Stimulated activated CD8-positive, alpha-beta memory T cell treated with anti-CD3 and anti-CD28 coated beads, Interleukin-4, amount 100 ng/mL, for 1 hour (primary cell): ENCODE measurements at places on chromosomes 3 and 15.

DNA sequence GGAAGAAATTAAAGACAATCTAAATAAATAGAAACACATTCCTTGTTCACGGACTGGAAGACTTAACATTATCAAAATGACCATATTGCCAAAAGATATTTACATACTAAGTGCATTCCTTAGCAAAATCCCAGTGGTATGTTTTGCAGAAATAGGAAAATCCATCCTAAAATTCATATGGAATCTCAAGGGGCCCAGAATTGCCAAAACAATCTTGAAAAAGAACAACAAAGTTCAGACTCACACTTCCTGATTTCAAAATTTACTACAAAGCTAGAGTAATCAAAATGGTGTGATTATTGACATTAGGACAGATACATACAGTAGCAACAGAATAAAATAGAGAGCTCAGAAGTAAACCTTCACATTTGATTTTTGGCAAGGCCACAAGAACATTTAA, 515.5 kb downstream of the OCA2 start:
- DNase-seq: no peak

GRCh38 chr3:172581757-172582166, 58.5 kb upstream of the TNFSF10 start:
- DNase-seq: no peak

DNA sequence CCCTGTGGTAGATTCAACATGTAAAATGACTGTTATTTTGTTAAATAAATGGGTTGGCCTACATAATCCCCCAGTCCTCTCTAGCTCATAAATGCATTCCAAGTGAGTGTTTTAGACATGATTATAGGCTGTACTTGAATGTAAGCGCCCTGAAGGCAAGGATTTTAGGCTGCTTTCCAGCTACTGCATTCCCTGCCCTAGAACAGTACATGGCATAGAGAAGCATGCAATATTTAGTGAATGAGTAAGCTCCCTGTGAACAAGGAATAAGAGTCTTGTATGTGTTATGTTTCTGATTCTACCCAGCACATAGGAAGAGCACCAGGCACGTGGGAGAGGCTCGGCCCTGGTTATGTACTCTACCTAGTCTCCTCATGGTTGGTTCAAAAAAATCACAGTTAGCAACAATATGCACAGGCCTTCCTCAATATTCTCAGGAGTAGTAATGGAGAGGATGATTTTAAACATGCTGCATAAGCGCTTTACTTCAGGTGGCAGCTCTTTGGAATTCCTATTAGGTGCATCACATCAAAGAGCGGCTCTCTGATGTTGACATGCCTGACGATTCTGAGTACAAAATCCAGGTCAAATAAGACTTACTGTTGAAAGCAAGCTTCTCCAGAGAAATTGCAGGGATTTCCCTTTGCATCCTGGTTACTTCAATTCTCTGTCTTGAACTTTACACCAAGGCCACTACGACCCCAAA, 456.6 kb downstream of the MAGI1 start:
- no peak for DNase-seq

GRCh38 chr3:38311476-38311875, 29.4 kb downstream of the SLC22A14 start:
- no peak for DNase-seq

- DNase-seq: no peak
These were observed 13.9 kb downstream of the MAPKAPK3 start for GRCh38 chr3:50630877-50631276.

DNA sequence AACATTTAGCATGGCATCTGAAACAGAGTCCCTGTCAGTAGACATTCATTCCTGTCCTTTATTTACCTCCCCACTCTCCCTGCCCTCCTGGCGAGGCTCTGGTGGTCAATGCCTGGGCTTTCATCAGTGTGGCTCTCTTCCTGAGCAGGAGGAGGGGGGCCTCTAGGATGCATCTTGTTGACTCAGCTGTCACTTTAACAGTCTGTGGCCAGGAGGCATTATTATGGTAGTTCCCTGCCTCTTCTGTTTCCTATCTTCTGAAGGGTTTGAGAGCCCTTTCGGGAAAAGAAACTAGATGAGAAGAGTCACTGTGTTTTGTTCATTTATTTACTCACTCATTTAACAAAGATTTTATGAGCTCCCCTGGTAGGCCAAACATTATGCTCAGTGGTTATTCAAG, 2.4 kb upstream of the PPP1R14D start:
- DNase-seq: no peak

DNA sequence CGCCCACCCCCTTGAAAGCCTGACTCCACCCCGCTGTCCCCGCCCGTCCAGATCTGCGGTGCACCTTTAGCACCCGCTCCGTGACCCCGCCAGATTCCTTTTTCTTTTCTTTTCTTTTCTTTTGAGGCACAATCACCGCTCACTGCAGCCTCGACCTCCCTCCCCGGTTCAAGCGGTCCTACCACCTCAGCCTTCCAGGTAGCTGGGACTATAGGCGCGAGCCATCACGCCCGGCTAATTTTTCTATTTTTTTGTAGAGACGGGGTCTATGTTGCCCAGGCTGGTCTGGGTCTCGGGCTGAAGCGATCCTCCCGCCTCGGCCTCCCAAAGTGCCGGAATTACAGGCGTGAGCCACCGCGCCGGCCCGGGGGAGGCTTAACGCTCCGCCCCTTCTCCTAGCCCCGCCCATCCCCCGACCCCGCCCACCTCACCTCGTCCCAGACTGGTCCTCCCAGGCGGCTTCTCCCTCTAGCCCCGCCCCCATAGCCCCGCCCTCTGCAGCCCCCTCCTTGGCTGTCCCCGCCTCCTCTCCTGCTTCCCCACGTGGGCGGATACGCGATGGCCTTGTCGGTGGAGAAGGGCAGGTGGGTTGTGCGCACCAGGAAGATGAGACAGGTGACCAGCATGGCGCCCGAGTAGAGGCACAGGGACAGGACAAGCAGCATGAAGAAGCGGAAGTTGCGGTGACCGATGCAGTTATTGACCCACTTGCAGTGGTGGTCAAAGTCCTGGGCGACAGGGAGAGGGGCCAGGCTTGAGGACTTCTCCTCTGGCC, 3.2 kb downstream of the ZDHHC19 start:
- DNase-seq: peak; percentile 36

DNA sequence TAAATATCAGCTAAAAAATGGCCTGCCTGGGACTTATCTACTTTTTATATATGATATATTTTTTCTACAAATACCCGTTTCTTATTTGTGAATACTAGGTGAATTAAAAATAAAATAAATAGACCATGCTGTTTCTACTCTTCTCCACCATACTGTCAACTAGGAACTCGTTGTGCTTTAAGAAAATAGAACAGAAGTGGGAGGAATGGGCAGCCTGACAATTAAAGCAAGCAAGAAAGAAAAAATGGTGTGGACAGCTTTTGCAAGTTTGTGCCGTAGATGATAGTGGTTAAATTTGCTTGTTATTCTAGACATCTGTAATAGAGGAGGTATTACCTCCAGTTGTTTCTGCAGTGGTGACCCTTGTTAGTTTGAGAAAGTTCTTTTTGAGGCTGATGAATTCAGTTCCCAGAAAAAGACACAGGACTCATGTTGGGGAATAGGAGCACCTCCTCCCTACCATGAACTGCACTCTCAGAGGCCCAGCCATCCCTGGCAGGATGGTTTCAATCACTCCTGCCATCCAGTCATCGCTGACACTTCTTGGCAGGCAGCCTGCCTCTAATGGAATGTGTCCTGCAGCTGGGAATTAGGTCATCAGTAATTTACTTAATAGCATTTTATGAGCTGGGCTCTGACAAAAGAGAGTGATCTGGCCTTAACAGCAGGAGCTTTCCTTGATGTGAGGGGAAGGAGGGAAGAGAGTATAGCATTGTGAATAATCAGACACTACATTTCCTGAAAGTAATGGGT, 105.0 kb upstream of the GAP43 start:
- no peak for DNase-seq

GRCh38 chr3:110521019-110521418, 550.6 kb upstream of the NECTIN3 start:
- no peak for DNase-seq

GRCh38 chr15:34437687-34438086, at the start of gene GOLGA8A:
TSS of gene GOLGA8A (minus strand) at chr15:34437808. CDS start at chr15:34389691, 48,117 bp downstream.
- DNase-seq: peak; percentile 67
